ENCODE measurements at places on chromosomes 16 and 17.

- DNase-seq = no peak
Measured at GRCh38 chr17:18016426-18016825, 22.5 kb downstream of the ATPAF2 start.

- no peak for DNase-seq
Measured at GRCh38 chr17:57672971-57673370, 72.1 kb downstream of the CCDC182 start.

DNA sequence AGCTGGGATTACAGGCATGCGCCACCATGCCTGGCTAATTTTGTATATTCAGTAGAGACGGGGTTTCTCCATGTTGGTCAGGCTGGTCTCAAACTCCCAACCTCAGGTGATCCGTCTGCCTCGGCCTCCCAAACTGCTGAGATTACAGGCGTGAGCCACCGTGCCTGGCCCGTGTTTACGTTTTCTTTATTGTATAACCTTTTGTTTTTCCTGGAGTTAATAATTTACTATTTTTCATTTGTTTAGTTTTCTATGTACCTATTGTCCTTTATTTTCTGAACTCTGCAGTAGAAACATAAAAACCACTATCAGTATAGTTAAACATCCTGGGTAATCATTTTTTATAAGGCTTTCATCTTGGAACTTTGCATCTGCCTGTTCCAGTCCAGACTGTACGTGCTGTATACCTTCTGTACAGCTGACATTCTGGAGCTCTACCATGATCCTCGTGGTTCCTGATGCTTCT is 73.6 kb downstream of the PPM1E start:
- DNase-seq = no peak

DNA sequence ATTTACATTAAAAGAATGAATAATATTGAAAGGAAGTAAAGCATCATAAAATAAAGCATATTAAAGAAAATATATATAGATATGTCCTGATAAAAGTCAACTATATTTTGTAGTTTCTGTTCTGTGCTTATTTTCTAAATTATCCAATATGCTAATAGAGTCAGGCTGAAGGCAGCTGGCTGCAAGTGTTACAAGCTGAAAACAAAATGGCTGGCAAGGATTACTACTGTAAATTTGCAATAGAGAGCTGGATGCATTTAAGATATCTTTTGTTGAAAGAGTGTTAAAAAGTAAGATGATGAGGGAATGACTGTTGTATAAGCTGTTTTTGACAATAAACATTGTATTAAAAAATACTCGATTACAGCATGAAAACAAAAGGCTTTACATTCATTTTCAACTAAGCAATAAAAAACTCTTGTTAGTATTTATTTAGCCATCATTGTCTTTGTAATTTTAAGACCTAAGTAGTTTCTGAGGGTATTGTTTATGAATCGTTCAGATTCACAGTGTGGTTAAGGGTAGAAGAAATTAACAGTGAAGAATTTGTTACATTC is 76.3 kb downstream of the TANC2 start:
- no peak for DNase-seq

DNA sequence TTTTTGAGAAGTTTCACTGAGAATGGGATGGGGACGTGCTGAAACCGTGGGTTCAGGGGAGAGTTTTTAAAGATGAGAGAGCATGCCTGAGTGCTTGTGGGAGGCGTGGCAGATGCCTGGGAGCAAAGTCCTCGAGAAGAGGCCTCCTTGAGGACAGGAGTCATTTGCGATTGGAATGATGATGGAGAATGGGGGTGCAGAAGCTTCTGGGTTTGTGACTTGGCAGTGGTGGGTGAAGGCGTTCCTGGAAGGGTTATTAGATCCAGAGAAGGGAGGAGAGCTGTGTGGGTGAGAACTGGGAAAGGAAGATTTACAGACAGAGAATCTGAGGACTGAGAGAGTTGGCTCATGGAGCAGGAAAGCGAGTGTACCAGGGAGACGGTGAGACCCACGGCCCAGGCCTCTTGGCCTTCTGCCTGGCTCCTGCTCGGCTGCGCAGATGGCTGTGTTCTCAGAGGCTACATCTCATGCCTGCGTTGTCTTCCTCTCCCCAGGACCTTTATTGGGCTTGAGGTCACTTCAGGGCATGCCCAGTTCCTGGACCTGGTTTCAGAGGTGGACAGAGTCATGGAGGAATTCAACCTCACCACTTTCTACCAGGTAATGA is 8.6 kb upstream of the MMP15 start:
- DNase-seq = no peak

GRCh38 chr17:10620823-10621222 is 36.3 kb downstream of the MYH3 start:
- no peak for DNase-seq

- no peak for DNase-seq
Measured at GRCh38 chr16:85676466-85676865, 12.3 kb downstream of the GINS2 start.
